ENCODE measurements at places on chromosomes 6 and 20.

DNA sequence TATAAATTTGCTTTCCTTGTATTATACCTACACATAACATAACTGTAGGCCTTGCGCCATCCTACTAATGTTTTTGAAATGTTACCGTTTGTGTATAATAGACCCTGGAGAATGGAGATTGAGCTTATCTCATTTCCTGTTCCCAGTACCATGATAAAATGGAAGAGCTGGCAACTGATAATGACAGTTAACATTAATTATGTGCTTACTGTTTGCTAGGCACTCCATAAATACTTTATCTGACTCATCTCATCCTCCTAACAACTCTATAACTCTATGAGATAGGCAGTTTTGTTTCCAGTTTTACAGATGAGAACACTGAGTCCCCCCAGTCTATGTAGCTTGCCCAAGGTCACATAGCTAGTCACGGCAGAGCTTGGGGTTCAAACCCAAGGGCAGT is 396.7 kb downstream of the SYNE1 start:
- no peak for DNase-seq

GRCh38 chr6:33205191-33206026 is 954 bp downstream of the HSD17B8 start:
- peak; percentile 73 for DNase-seq

DNA sequence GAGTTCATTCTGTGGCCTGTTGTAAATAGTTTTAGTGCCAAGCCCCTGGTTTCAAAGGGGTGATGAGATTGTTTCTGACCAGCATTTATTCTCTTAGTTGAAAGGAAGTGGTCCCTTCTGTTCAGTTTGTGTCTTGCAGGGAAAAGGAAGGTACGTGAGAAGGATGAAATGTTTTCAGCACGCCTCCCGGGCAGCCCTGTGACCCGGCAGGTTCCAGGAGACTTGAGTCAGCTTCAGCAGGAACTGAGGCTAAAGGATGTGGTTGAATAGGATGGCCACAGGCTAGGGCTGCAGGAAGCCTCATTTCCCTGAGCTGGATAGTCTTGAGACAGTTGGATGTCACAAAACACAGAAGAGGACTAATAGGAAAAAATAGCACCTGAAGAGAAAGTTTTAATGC is 132.4 kb upstream of the SYNDIG1 start:
- DNase-seq: peak; percentile 14

DNA sequence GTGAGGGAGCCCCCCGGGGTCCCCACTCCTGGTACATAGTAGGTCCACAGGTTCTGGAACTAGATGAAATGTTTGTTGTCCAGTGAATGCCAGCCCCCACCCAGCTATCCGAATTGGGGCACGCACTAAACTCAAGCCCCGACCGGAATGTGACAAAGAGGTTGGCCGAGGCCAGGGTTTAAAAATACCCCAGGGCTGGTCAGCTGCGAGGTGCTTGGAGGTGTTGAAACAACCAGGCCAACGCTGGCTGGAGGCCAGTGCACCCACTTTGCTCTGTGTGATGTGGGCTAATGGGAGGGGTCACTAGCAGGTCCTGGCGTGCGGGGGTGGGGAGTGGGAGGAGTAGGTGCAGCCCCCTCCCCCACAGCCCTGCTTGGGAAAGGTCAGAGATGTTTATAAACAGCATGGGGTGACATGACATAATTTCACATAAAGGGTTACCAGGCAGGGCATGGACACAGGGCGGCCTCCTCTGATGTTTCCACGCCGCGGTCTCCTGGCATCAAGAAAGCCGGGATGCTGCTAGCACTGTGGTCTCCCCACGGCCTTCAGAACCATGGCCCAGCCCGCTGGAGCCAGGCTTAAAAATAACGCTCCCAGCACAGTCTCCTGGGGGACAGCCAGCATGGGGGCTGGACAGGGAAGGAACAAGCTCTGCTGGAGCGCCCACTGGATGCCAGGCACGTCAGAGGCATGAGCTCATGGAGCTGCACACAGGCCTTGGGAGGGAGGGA is 111.2 kb upstream of the PTPN1 start:
- peak; percentile 49 for DNase-seq

DNA sequence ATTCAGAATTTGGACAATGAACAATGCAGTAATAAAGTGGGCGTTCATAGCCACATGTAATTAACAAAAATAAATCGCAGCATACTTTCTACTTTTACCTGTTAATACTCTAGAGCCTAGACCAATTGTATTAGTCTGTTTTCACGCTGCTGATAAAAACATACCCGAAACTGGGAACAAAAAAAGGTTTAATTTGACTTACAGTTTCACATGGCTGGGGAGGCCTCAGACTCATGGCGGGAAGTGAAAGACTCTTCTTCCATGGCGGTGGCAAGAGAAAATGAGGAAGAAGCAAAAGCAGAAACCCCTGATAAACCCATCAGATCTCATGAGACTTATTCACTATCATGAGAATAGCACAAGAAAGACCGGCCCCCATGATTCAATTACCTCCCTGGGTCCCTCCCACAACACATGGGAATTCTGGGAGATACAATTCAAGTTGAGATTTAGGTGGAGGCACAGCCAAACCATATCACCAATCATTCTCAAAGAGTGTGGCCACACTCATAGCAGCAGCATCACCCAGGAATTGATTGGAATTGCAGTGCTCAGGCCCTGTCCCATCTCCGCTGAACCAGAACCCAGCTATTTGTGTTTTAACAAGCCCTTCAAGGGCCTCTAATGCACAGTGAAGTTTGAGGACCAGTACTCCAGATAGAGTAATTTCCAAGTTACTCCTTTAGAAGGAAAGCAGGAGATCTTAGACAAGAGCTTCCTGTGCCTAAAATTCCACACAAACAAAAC is 650.0 kb downstream of the KIF16B start:
- DNase-seq: no peak

DNA sequence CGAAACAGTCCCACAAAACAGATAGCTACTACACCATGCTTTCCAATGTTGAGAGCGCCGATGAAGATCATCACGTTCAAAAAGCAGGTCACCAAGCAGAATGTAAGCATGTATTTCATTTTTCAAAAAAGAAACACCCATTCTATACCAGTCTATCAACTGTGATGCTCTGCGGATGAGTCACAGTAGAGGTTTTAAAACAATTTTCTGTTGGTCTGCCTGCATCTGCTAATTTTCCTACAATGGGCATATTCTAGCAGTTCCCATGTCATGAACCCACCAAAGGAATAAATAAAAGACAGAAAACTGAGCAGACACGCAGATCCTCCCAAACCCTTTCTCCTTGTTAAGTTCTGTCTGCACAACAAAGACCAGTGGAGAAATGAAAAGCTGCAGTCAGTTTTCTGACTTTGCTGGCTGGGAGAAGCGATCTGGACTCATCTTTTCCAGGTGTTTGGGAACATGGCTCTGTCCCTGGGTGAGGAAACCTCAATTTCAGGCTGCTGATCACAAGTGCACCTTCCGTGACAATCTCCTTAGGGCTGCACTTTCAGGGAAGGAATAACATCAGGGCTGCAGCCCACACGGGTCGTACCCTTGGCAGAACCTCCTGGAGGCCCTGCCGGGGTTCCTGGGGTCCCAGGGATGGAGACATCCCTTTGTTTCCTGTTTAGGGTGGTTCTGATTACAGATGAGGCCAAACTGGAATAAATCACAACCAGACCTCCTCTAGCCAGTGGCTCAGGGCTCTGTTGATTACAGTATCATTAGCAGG is 200.1 kb downstream of the BMP7 start:
- no peak for DNase-seq

DNA sequence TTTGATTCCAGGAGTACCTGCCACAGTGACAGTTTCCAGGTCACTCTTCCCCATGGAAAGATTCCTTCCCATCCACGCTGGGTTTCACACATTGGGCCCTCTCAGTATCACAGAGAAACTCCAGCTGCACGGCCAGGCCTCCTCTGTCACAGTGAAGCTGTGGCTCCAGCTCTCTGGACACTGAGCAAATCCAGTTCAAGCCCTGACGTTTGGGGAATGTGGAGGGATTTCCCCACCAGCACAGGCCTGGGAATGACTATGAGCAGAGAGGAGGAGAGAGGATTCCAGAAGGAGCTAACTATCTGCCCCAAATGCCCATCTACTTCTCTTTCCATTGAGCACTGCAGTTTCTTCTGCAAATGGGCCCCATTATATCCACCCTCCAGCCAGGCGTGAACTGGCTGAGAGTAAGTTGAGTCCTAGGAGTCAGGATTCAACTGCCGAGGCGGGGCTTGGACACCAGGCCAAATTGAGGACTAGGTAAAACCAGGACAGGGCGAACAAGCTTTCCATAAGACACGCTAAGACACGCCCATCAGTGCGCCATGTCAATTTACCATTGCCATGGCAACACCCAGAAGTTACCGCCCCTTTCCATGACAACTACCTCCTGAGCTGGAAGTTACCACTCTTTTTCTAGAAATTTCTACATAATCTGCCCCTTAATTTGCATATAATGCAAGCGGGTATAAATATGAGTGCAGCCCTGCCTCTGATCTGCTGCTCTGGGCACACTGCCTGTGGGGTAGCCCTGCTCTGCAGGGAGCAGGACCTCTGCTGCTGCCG is 9.2 kb upstream of the BNIP5 start:
- DNase-seq: no peak

DNA sequence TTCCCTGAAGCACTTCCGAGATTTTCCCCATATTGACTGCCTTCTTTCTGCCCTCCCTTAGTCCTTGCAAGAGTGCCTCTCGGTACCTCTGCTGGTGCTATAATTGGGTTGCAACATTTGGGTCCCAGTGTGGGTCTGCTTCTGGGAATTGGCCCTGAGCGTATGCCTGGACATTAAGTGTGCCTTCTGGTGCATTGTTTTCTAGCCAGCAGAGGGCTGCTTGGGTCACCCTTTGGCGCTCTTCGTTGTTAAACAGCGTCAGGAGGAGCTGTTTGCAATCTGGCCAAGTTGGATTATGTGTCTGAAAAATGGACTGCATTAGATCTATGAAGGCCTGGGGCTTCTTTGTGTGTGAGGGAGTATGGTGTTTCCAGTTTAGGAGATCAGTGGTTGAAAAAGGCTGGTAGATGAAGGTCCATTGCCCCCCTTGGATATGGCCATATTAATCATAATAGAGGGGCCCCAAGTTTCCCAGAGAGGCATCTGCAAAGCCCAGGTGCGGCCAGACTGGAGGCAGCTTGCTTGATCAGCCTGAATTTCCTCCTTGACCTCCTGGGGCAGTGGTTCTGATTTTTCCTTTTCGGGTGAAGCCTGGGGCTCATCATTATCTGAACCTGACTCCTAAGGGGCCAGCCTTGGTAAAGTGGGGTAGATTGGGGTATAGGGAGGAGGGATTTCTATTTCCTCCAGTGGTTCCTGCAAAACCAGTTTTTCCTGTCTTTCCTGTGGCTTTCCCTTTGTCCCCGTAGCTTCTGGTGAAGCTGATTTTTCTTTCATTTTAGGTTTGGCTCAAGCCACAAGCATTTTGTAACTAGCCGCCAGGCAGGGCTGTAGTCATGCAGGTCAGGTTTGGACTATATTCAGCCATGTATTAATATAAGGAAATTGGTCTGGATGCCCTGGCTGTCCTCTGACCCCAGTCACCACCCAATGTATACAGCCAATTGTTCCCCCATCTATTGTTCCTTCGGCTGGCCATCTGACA is 85.4 kb upstream of the GPR6 start:
- peak; percentile 79 for DNase-seq

- DNase-seq: peak; percentile 85
Measured at GRCh38 chr6:101226677-101227135, 166.8 kb upstream of the GRIK2 start.

All from PC-9 (cell line).